Iris pigment epithelial cell (primary cell): ENCODE measurements at places on chromosomes 2 and 18.

DNA sequence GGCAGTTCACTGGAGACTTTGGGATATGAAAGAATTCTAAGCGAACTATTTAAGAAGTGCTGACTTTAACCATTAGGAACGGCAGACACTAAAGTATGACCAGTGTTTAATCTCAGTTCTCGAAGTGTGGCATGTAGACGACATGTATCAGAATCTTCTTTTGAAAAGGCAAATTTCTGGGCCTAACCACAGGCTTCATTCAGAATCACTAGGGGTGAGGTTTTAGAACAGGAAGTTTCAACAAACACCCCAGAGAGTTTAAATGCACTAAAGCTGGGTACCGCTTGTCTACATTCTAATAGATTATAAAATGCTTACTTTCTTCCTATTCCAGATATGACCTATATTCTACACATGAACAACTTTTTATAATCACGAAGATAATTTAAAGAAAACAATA lies 180.3 kb downstream of the ANKRD44 start:
- DNase-seq = no peak

DNA sequence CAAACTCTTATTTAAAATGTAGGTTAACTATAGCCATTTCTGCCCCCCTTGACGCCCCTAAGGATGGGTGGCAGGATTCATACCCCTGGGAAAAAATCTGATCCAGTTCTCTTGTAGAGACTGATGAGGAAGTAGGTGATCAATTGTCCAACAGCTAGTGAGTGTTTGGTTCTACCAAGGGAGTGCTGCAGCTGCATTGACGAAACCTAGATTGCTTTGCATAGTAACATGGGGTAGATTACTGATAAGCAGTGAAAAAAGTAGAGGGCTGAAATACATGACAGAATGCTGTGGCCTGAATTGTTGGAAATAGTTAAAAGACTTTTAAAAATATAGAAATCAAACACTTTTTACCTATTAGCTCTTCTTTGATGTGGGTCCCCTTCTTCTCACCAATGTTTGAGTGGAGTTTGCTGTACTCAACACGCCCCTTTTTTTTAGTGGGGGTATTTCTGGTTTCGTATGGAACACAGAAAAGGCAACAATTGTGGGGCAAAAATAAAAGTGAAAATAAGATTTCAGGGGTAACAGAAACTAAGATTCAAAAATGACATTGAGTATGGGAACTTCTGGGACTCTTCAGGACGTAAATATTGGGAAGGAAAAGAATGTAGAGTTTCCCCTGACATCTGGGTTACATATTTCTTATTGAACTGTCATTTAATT lies 66.2 kb downstream of the MAIP1 start:
- no peak for DNase-seq

DNA sequence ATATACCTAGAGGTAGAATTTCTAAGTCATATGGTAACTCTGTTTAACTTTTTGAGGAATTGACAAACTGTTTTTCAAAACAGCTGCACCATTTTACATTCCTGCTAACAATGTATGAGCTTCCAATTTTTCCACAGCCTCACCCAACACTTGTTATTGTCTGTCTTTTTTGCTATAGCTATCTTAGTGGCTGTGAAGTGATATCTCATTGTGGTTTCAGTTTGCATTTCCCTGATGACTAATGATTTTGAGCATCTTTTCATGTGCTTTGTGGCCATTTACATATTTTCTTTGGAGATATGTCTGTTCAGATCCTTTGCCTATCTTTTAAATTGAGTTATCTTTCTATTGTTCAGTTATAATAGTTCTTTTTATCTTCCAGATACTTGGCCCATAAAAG lies 273.8 kb downstream of the AGPS start:
- DNase-seq = peak; percentile 78

- DNase-seq = peak; percentile 9
Measured at GRCh38 chr2:199382091-199382490, 75.6 kb downstream of the SATB2 start.

- DNase-seq = no peak
Measured at GRCh38 chr18:40208958-40209357, 1746.1 kb upstream of the PIK3C3 start.

DNA sequence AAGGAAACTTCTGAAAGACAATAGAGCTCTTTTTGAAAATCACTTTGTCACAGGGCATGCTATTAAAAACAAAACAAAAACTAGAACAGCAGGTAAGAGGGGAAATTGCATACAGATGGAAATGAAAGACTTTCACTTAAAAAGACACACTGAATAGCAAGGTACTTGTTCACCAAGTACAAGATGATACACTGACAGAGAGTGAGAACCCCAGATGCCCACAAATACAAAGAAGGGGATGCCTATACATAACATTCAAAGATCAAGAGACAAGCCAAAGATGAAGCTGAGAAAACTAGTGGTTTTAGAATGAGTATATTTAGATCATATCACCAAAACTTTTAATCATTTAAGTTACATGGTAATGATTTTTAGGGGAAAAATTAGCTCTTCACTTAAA lies 60.7 kb downstream of the ASXL2 start:
- no peak for DNase-seq

- DNase-seq = no peak
Measured at GRCh38 chr2:10352361-10352760, 49.7 kb downstream of the HPCAL1 start.

DNA sequence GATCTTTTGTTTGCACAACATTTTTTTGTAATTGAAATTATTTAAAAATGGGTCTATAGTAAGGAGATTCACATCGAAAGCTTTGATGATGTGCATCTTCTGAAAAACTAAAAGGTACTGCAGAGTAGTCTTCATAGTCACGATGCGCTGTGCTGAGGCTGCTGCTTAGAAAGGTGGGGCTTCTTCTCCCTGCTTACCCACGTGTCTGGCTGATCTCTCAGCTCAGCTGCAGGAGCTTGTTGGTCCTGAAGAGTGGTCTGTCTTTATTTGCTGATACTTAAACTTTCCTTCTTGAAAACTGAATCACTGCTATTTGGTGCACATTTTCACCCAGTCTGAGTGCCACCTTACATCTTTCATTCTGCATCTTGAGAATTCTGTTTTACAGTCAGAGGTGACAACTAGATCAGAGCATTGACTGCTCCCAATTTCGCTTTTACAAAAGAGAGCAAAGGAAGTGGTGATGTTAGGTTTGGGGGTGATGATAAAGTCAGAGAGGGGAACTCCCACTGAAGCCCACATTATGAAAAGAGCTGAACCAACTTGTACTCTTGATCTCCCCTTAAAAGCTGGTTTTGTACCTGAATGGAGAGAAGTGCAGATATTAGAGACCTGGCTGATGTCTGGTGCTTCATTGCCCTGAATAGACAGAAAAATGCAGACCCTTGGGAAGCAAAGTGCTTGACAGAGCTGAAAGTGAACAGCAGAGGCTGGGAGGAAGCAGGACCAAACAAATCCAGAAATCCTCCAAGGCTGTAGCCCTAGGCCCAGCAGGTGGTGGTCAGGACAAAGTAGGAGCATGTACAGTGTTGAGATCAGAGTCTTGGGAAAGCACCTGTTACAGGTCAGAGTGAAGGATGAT lies 984.5 kb downstream of the TSN start:
- DNase-seq = no peak

DNA sequence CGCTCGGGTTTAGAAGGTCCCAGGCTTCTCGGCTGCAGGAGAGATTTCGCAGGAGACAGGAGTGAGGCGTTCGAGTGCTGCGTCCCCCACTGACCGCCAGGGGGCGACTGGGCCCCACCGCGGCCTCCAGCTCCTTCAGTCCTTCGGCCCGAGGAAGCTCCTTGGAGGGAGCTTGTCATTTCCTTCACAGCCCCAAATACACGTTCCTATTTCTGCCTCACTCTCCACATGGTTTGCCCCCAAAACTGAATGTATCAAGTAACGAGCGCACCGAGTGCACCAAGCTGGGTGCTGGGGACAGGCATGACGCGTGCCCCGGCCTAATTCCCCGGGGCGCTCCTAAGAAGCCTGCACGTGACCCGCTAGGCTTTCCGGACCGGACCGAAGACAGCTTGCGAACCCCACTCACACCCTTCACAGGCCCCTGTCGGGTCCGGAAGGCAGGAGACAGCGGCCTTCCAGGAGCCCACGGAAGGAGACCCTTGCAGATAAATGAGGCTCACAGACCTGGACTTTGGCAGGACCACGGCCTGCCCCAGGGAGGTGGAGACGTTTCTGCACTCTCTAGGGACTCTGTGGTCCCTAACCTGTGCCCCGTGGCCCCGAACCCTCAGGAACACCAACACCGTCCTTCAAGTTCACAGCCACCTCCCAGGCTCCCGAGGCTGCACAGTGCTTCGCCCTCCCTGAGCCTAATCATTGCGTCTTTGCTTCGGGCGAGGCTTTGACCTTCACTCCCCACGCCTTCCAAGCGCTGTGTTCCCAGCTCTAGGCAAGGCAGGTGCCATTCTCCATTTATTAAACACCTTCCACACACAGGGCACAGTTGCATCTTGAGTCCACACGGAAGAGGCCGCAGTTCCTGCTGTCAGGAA lies 13.0 kb upstream of the FAHD2A start:
- peak; percentile 56 for DNase-seq

GRCh38 chr2:230007931-230008707 lies 60.6 kb downstream of the SLC16A14 start:
- DNase-seq = peak; percentile 73

DNA sequence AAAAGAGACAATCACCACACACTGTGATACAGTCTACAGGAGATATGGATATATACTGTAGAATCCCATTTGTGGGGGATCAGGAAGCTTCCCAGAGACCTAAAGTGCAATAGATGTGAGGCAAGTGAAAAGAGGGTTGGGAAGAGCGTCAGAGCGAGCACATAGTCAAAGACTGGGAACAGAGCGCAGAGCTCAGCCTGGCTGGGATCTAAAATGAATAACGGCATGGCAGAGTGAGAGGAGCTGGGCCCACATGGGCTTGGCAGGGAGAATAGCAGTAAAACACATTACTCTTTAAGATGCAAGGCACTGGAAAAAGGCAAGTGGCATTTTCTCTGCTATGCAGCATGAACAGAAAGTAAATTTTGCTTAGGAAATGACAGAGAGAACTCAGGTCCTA lies 52.4 kb upstream of the BCL11A start:
- no peak for DNase-seq

DNA sequence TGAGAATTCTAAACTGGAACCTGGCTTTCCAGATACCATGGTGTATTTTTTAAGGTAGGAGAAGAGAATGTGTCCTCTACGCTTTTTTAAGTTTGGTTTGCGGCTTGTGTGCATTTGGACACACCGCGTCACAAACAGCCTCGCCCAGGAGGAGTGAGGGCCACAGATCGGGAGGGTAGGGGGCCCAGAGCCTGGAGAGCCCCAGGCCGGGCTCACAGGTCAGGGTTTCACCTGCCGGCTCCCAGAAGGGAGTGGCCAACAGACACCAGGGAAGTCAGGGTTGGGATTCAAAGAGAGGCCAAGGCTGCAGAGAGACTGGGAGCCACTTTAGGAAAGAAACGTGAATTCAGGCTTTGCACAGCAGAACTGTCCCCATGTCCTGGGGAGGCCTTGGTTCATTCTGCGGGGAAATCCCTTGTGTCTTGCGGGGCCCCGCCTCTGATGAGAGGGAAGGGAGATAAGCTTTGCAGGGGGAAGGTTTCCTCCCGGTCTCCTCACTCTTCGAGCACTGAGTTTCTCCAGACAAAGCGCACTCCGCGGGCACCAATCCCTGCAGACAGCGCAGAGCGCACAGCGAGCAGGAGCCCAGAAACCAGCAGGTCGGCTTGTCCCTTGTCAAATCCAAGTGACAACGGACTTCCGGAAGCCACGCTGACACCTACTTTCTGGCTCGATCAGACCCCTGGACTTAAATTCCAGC lies 2.0 kb upstream of the TUBB6 start:
- no peak for DNase-seq

DNA sequence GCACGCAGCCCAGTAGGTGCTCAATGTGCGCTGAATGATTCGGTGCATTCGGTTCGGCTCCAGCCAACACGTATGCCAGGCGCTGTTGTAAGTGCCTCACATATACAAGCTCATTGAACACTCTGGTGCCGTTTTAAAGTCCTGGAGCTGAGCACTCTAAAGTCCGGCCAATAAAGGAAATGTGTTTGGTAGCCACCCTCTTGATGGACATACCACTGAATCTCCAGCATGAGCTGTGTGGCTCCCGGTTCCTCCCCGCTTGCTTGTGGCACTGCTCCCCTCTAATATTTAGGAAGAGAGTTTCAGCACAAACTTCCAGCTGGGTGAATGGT lies 112.1 kb downstream of the MCFD2 start:
- no peak for DNase-seq

GRCh38 chr2:96554293-96555145 lies 18.0 kb downstream of the ARID5A start:
- peak; percentile 41 for DNase-seq

GRCh38 chr2:36389091-36389564 lies 33.5 kb downstream of the CRIM1 start:
- peak; percentile 66 for DNase-seq

DNA sequence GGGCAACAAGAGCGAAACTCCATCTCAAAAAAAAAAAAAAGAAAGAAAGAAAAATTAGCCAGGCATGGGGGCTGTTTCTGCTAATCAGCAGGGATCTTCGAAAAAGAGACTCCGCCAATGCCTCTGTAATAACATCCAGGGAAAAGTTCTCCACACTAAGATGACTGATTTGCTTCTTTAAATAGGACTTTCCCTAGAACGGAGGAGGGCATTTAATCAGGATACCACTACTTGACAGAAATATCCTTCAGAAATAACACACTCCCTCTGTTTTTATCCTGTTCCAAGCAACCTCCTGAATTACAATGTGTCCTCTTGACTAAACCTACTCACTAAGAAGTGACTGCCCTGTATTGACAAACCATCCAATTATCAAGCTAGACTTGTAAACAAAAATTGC lies 21.7 kb downstream of the REV1 start:
- DNase-seq = no peak

DNA sequence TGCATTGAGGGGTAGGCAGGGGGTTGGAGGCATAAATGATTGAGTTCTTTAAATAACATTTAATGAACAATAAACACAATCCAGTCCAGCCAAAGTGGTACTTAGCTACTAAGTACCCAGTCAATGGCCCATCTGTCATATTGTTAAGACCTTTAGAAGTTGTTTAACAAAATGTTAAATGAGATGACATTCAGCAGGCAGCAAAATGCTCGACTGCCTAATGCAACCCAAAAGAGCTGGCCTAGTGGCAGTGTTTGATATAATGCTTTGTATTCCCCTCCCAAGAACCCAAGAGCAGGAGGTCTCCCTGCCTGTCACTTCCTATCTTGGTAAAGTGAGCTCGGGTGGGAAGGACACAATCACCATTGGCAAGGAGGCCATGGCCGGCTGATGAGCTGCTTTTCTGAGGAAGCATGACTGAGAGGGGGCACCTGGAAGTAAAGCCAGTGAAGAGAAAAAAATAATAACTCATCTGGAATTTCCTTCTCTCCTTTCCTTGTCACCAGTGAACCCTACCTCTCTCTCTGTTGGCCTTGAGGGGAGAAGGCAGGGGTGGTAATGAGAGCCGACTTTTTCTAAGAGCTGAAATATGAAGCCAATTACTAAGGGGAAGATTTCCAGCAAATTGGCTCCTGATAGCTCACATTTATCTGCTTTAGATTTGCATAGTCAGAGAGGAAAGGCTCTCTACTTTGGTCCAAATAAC lies 140.6 kb downstream of the C1D start:
- DNase-seq = no peak

GRCh38 chr2:236359426-236360045 lies 95.3 kb upstream of the ASB18 start:
- DNase-seq = no peak
